Right forelimb (tissue), 1 donor: ENCODE measurements at places on chromosomes 5 and 9.

DNA sequence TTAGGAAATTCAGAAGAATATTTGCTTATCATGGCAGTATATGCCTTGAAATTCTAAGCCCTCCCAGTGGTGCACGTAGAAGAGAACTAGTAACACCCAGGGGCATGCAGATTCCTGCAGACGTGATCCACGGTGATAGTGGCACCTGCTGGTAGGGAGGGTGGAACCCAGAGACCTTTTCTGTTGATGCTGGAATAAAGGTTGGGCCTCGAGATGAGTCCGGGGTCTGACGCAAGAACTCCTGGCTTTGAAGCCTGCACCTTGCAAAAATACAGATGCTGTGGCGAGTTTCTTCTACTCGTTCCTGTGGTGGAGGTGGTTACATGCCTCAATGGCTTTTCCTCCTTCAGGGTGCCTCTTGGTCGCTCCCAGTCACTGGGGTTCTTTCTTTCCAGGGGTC lies 39.5 kb upstream of the PHF2 start:
- DNase-seq: no peak

GRCh38 chr9:89448381-89448780 lies 49.5 kb downstream of the SEMA4D start:
- DNase-seq: no peak

DNA sequence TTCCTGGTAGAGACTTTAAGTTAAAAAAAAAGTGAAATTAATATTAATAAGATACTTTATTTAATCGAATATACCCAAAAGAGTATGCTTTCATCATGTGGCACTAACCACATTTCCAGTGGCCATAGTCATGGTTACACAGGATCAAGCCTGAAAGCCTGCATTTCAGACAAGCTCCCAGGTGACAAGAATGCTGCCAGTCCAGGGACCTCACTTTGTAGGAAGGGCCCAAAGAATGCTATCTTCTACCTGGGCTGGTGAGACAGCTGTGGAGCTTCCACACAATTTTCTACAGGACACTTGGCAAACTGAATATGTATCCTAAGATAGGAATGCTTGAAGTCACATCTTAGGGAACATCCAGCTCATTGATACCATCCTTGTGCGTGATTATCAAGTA lies 203.8 kb downstream of the AUH start:
- DNase-seq: no peak

GRCh38 chr5:93161661-93162654 lies 419.1 kb downstream of the NR2F1-AS1 start:
- DNase-seq: no peak

- no peak for DNase-seq
These were observed 807.0 kb downstream of the TLE4 start for GRCh38 chr9:80378669-80379293.

DNA sequence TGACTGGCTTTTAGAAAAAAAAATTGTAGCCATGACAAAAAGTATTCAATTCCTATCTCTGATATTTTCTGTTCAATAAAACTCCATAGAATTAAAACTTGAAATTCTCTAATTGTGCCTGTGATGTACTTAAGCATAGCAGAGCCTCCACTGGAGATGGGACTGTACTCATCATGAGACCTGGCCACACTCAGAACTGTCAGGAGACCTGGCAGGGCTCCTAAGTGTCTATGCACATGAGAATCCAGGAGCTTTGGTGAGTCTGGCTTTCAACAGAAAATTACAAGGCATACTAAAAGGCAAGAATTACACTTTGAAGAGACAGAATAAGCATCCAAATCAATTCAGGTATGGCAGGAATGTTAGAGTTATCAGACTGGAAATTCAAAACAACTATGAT lies 26.7 kb upstream of the ERCC6L2 start:
- no peak for DNase-seq

DNA sequence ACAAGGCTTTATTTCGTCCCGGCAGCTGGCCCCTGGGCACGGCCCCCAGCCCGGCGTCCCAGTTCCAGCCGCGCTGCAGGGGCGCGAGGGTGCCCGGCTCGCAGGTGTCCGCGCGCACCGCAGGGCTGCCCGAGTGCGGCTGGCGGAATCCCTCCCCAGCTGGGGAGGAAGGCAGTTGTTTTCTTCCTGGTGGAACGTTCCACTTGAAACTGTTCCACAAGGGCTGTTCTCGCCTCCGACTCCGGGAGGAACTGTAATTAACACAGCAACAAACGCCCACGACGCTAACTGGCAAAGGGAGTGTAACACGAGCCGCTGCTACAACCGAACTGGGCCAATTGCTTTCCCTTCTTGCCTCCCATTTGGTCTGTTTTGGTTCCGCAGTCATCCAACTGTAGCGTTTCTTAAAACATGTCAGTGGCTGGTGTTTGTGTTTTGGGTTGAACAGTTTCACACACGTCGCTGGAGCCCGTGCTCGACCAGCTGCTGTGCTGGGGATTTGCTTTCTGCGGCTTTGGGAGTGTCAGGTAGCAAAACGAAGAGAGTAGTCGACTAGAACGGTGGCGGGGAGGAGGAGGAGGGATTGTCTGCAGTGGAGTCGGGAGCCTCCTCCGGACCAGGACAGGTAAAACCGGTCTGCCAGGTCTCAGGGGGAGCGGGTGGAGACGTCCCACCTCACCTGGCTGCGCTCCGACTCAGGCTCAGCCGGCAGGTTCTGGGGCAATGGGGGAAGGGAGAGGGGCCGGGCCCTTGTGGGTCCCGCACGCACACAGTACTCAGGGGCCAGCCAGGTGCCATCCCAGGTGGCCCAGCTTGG lies 131.6 kb upstream of the NIPBL start:
- DNase-seq: peak; percentile 81

DNA sequence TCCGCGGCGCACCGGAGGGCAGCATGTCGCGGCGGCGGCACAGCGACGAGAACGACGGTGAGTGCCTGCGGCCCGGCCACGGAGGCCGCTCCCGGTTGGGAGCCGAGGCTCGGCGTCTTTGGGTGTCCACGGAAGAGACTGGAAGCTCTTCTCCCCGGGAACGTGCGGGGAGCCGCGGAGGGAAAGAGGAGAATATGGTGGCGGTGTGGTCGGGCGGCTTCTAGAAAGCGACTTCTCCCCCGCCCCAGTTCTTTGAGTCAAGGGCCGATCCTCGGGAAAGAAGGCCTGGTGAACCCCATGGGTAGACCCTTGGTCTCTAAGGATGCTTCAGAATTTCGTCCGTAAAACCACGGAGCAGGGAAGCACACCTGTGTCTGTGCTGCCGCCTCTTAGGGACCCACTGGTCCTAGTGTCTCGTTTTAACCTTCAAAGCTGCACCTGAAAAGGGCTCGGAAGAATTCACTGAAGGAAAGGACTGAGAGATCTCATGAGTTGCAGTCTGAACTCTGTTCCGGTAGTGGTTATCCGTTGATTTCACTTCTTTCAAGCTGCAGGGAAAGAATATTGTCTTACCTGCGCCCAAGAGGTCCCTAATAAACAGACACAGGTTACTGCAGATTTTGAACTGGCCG lies 354 bp downstream of the NCBP1 start:
- DNase-seq: no peak

GRCh38 chr9:20315677-20316076 lies 306.6 kb downstream of the MLLT3 start:
- no peak for DNase-seq

DNA sequence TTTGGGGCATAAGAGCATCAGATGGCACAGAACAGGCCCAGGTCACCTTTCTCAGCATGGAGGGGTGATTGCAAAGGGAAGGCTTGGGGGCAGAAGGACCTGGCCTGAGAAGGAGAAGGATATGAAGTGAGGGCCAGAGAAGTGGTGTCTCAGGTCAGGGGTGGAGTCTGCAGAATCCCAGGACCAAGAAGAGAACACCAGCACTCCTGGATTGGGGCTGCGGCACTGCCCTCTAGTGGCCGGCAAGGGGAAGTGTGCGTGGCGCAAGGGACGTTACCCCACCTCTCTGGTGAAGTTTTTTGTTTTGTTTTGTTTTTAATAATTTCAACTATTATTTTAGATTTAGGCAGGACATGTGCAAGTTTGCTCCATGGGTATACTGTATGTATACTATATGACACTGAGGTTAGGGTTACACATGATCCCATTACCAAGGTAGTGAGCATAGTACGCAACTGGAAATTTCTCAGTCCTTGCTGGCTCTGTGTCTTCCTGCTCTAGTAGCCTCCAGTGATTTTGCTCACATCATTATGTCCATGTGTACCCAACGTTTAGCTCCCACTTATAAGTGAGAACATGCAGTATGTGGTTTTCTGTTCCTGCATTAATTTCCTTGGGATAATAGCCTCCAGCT lies 1548.6 kb downstream of the EFNA5 start:
- no peak for DNase-seq
